ENCODE measurements at places on chromosomes 1 and 21. TPM values are rescaled to one million over a fixed set of nuclear protein-coding genes. Genes with fewer than 3 reads are reported as not detected.

SERPINC1 gene
- 0.61 TPM for total RNA-seq

ADORA3 gene
- not detected for total RNA-seq

LMX1A gene
- not detected for total RNA-seq

AGMAT gene
- 6.9 TPM for total RNA-seq

TNNI3K gene
- not detected for total RNA-seq

IL10 gene
- total RNA-seq = 0.67 TPM

ZMYND12 gene
- 0.36 TPM for total RNA-seq

PTCH2 gene
- 0.96 TPM for total RNA-seq

CFAP107 gene
- total RNA-seq = not detected

MPL gene
- not detected for total RNA-seq

AZIN2 gene
- total RNA-seq = 0.31 TPM

GRIK3 gene
- total RNA-seq = not detected

RGS7 gene
- total RNA-seq = not detected

ASPM gene
- 36.9 TPM for total RNA-seq

USH2A gene
- total RNA-seq = not detected

AMY2A gene
- 0.35 TPM for total RNA-seq

SMPDL3B gene
- 1.9 TPM for total RNA-seq

SLC45A3 gene
- total RNA-seq = 9.9 TPM

GREM2 gene
- not detected for total RNA-seq

CELA2B gene
- total RNA-seq = not detected

NDUFV3 gene
- 28.4 TPM for total RNA-seq

CAPN9 gene
- not detected for total RNA-seq

KCNE2 gene
- total RNA-seq = not detected

PTBP2 gene
- total RNA-seq = 11.2 TPM

PDPN gene
- total RNA-seq = not detected

SLC45A1 gene
- total RNA-seq = 0.29 TPM

GJB5 gene
- not detected for total RNA-seq

ITLN2 gene
- total RNA-seq = not detected

C8A gene
- 0.19 TPM for total RNA-seq

CXADR gene
- 0.13 TPM for total RNA-seq

PKP1 gene
- total RNA-seq = not detected

KRTAP19-8 gene
- total RNA-seq = not detected

FAAH gene
- total RNA-seq = 0.72 TPM

MROH9 gene
- not detected for total RNA-seq

TMEM63A gene
- total RNA-seq = 27.6 TPM

IVNS1ABP gene
- total RNA-seq = 52.6 TPM

TMCO1 gene
- total RNA-seq = 70.0 TPM

OR2T11 gene
- not detected for total RNA-seq

CD48 gene
- 323 TPM for total RNA-seq

GSTM5 gene
- total RNA-seq = 0.40 TPM

CELA2A gene
- 0.90 TPM for total RNA-seq

PDXK gene
- total RNA-seq = 111 TPM

ZNF692 gene
- 45.3 TPM for total RNA-seq

SLC35F3 gene
- 8.6 TPM for total RNA-seq

GLIS1 gene
- total RNA-seq = not detected

CRYAA gene
- total RNA-seq = not detected
